Midbrain (tissue), 1 donor: ENCODE measurements at places on chromosomes 4 and X.

- no peak for DNase-seq
These were observed 22.5 kb downstream of the DMD start for GRCh38 chrX:33188881-33189280.

- DNase-seq, result no peak
These were observed 77.3 kb downstream of the SHROOM4 start for GRCh38 chrX:50736656-50737055.

DNA sequence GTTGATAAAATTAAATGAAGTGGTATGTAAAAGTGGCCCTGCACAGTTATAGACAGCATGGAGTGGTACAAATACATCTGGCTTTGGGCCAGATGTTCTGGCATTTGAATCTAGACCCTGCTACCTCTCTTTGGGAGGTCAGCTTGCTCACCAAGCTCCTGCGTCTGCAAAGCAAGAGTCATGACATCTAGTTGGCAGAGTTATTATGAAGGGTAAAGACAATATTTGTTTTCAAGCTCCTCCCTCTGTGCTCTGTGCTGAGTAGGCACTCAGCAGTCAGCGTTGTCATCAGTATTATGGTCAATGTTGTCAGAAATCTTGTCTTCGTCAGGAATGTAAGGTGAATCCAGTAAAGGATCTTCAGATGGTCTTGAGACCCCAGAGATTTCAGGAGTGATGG lies 55.8 kb downstream of the CCNI start:
- no peak for DNase-seq

DNA sequence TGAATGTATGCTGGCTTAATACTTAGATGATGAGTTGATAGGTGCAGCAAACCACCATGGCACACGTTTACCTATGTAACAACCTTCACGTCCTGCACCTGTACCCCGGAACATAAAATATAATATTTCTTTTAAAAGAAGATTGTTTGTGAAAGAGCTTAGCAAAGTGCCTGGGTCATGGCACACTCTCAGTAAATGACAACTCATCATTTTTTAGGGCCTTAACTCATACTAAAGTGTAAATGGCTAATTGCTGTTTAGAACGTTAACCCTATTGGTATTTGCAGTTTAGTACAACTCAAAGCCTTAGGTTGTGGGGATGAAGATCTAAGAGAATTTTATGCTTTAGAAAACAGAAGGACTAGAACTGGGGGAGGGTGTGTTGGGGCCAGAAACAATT lies 67.7 kb downstream of the SEL1L3 start:
- no peak for DNase-seq

DNA sequence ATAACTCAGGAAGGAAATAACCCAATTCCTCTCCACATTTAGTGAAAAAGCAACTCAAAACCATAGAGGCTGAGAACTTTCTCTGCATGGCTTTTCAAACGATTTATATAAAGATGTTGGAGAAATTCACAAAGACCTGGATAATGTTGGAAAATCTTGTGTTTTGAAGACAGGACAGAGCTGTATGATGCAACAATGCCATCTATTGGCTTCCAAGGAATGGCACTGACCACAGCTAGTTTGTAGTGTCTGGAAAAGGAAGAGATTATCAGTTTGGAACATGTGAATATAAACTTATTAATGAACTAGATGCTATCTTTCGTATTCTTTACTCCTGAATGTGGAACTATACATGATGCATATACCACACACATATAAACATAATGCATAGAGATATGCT lies 503.6 kb downstream of the IL1RAPL1 start:
- peak; percentile 53 for DNase-seq

DNA sequence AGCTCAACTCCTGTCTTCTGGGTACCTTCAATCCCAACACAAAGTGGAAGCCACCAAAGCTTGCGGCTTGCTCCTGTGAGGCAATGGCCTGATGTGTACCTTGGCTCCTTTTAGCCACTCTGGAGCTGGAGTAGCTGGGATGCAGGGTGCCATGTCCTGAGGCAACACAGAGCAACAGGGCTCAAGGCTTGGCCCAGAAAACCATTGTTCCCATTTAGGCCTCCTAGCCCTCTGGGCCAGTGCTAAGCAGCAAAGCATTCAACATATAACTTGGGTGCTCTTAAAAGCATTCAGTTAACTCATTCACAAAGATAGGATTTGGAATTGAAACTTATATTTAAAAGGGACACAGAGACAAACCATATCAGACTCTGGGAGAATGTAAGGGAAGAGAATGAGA lies 194.5 kb upstream of the ARHGEF9 start:
- no peak for DNase-seq

GRCh38 chrX:13000301-13000811 lies 25.4 kb downstream of the TMSB4X start:
- DNase-seq, result no peak

DNA sequence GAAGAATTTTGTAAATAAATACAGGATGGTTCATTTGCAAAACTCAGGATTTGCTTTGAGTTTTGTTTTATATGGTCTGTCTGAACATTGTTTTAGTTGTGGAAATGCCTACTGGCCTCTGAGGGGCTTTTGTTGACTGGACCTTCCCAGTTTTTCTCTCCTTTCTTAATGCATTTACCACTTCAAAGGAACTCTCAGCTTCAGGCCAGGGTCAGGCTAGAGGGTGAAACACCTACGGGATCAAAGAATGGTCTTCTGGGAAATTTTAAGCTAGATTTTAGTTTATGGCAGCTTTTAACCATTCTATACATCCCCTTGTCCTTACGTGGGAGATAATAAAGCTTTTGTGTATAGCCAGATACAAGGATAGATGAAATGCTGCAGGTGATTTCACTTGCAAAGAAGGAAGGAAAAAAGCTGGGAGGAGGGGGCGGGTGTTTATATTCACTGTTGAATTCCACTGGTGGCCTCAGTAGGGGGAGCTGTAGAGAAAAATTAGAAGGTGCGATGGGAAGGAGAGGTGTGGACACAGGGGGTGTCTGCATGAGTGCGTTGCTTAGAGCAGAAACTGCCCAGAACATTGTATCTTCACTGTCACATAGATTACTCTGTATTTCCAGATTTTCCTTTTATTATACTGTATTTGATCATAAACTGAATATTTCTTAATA lies 151.8 kb downstream of the TSPAN5 start:
- no peak for DNase-seq

GRCh38 chrX:84175958-84176357 lies 12.0 kb downstream of the RPS6KA6 start:
- no peak for DNase-seq

DNA sequence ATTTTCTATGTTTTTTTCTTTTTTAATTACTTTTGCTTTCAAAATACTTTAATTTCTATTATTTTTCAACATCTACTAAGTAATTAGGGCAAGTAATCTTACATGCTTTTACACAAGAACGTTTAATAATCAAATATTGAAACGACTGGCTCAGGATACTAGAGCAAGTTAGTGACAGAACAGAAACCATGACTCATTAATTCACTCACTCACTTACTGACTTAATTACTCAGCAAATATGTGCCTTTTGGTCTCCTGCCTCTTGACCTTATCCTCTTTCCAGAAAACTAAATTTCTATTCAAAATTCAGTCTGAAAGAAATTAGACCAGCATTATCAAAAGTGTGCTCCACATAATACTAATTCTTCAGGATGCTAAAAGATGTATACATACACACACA lies 314.9 kb upstream of the TEX13C start:
- no peak for DNase-seq

DNA sequence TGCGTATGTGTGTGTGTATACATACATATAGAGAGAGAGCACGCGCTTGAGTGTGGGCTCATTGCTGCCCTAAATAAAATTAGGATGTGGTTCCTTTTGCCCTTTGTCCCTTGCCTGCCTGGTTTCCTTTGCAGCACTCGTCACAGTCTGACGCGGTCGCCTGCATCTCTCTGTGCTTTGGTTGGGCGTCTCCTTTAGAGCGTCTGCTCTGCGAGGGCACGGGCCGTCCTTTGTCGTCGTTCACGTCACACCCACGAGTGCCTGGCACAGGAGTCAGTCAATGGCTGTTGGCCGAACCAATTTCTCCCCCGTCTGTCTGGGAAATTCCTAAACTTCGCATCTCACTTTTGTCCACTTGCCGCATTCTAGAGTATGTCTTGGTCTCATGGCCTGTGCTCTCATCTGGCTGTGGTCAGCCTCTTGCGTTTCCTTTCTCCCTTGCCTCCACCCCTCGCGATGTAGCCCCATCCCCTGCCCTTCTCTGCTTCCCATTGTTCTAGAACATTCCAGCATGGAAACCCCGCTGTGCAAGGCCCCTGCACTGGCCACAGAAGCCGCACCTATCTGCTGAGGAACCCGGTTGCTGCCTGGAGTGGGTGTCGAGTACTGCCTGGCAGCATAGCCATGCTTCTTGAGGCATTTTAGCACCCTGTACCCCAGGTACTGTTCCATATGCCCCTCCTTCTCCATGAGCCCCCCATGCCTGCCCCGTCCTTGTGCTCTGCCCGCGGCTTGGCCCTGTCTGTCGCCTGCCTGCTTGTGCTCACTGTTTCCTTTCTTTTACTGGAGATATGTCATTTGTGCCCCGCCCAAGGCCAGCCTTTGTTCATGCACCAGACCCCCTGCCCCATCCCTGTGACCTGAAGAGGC lies 8.0 kb downstream of the MAEA start:
- no peak for DNase-seq

GRCh38 chrX:148049441-148049840 lies 68.3 kb downstream of the FMR1NB start:
- DNase-seq, result peak; percentile 37

DNA sequence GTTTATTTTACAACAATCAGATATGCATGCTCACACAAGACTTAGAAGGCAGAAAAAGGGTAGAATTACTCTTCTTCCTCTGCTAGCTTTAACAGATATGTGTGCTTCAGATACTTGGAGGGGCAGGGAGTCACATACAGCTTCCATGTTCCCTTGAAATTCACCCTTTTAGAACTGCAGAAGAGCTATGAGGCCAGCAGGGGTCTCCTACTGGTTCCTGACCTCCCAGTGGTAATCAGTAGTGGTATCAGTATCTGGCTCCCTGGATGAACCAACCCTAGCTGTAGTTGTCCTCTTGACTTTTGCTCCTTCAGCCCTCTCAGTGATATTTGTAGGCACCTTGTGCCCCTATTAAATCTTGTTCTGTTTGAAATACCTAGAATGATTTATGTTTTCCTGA lies 81.5 kb downstream of the RCHY1 start:
- no peak for DNase-seq

GRCh38 chrX:140480765-140481164 lies 24.1 kb downstream of the SOX3 start:
- no peak for DNase-seq

DNA sequence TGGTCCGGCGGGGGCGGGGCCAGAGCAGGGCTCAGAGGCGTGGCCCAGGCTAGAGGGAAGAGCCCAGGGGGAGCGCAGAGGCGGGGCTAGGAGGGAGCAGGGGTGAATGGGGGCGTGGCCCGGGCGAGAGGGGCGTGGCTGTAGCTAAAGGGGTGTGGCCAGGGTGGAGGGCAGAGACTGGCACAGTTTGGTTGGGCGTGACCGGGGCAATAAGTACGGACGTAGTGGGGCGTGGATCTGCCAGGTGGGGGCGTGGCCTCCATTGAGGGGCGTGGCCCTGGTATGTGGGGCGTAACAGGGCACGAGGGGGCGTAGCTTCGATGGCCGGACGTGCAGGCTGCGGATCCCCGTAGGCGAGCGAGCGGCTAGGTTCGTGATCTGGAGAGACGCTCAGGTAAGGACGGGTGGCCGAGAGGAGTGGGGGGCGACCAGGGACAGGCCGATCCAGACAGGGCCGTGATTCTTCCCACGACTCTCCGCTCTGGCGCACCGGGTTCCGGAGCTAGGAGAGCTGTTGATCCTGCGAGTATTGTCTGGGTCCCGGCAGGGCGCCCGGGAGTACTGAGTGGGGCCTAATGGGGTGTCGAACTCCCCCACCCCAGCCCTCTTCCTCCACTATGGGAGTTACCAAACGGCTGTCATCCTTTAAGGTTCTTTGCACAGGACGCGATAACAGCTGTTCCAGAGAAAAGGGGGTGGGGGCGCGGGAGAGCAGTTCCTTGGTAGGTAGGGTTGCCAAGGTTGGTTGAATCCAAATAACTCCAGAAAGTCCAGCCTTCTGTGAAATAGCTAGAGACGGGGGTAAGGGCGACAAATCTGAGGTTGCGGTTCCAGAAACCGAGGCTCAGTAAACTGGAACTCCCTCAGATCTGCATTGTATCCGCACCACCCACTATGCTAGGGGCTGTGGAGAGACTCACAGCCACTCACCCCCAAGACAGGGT lies at the start of gene CA5B:
CA5B (plus strand) TSS at position 312 of the 944 bp plus-strand sequence. CDS start 11,754 bp downstream, outside the sequence.
- DNase-seq, result peak; percentile 84

- DNase-seq, result no peak
These were observed 466.3 kb upstream of the FAM241A start for GRCh38 chr4:111678908-111679307.

GRCh38 chr4:85722807-85723206 lies 247.9 kb downstream of the ARHGAP24 start:
- DNase-seq, result no peak

- no peak for DNase-seq
These were observed 7.2 kb upstream of the CNGA2 start for GRCh38 chrX:151727346-151727745.

GRCh38 chrX:137573324-137574101 lies 7.6 kb downstream of the ZIC3 start:
- DNase-seq, result no peak

- no peak for DNase-seq
These were observed 242.4 kb downstream of the BMPR1B start for GRCh38 chr4:95000076-95000648.
